ENCODE measurements at places on chromosomes 11 and 22.
A peak's percentile ranks its signal among the peaks of the same experiment; 100 is the strongest.

GRCh38 chr11:34869425-34869824, 46.8 kb downstream of the APIP start:
- no peak for DNase-seq

DNA sequence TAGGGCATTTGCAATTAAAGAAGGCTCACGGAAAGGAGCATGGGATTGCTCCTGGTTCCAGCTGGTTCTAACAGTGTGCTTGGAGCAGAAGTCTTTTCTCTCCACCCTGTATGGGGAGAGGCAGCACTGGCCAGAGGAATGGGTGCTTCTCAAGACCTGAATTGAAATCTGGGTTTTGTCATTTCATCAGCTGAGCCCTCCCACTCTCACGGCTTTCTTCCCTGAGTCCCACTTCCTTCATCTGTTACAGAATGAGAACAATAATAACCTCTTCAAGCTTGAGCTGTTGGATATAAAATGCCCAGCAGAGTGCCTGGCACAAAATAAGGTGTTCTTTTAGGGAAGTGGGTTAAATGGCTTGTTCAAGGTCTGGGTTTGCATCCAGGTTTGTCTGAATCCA, 17.2 kb downstream of the CNTF start:
- DNase-seq = no peak

- DNase-seq = no peak
Observed at GRCh38 chr11:72343006-72343756, 91.2 kb downstream of the CLPB start.

DNA sequence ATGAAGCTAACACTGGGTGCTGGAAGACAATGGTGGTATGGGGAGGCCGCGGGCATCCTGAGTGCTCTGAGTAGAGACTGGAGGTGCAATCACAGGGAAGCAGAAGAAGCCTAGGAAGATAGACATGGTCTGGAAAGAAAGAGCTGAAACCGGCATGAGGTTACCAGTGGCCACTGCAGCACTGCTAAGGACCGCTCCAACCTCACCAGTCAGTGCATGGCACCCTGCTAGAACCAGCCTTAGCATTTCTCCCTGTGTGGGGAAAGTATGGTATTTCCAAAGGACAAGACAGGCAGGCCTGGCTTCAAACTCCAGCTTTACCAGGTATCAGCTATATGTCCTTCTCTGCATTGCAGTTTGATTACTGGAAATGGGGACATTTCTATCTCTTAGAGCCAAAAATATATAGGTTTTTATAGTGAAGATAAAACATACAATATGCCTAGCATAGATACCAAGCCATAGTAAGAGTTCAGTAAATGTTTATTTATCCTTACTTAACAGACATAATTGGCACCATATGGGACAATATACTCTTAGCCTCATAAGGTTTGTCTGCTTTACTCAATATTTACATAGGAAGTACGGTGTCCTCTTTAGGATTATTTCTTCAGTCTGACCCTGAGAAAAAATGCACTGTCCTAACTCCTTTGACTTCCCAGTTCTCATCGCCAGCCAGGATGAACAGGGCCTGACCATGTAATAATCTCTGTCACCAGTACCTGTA, 231.1 kb downstream of the TENM4 start:
- DNase-seq = no peak

GRCh38 chr11:110472858-110473257, 43.1 kb downstream of the FDX1 start:
- DNase-seq = no peak

DNA sequence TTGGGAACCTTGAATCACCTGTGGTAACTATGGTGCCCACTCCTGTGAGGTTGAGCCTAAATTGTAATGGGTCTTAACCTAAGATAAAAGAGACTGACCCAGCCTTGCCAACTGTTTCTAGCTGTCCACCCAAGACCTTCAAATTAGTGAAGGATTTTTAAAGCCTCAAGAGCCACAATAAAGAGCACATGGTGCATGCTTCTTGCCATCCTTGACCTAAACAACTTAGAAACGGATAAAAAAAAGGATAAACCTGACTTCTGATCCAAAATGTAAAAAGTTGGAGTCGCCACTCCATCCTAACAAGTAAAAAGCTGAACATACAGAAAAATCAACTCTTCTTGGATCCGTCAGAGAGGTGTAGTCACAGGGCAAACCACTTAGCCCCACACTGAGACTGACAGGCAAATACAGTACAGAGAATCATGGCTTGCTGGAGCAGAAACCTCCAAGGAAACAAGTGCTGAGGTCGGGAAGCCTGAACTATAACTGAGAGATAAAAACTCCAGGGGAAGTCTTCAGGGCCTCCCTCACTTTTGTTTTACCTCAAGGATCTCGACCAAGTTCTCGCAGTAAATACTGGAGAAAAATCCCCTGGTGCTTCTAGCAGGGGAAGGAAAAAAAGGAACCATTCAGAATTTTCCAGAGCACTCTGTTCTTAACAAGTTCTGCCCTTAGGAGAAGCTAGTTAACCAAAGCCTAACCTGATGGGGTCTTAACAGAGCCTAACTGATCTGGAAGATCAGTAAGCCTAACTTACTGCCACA, 16.3 kb downstream of the ENTHD1 start:
- no peak for DNase-seq

GRCh38 chr11:97756571-97757335, 1264.0 kb upstream of the CNTN5 start:
- DNase-seq = no peak

GRCh38 chr11:12686246-12687060, 12.2 kb downstream of the TEAD1 start:
- no peak for DNase-seq

DNA sequence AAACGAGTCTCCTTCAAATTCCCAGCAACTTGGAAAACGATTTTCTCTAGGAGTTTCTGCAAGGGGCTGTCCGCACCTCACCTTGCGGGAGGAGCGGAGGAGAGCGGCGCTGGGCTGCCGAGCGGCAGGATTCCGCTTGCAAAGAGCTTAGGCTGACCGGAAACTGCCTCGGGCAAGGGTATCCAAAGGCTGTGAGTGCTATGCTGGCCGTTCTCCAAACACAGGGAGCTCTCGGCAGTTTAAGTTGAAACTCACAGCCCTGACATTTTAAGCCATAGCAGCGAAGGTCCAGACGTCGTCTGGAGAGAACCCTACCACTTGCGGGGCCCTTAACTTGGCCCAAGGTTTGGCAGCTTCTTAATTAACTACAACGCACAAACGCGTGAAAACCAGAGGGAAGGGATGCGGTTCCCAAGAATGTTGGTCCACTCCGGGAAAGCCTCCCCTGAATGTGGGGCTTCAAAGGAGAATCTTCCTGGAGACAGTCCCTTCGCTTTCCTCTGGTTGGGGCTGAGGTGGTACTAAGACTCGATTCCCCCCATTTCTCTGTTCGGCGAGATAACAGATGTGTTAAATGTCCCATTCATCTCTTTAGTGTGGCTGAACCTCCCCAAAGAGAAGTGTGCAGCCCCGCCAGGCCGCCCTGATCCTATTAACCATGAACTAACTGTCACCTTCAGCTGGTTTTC, 1.1 kb upstream of the DBX1 start:
- DNase-seq = no peak

- no peak for DNase-seq
Observed at GRCh38 chr22:19832476-19833108, 22.1 kb downstream of the GNB1L start.

- DNase-seq = peak; percentile 7
Observed at GRCh38 chr11:3867209-3868091, 12.0 kb downstream of the STIM1 start.

GRCh38 chr11:34601085-34601444, 19.8 kb upstream of the EHF start:
- no peak for DNase-seq

GRCh38 chr11:134398644-134399292, 13.3 kb downstream of the B3GAT1 start:
- no peak for DNase-seq

DNA sequence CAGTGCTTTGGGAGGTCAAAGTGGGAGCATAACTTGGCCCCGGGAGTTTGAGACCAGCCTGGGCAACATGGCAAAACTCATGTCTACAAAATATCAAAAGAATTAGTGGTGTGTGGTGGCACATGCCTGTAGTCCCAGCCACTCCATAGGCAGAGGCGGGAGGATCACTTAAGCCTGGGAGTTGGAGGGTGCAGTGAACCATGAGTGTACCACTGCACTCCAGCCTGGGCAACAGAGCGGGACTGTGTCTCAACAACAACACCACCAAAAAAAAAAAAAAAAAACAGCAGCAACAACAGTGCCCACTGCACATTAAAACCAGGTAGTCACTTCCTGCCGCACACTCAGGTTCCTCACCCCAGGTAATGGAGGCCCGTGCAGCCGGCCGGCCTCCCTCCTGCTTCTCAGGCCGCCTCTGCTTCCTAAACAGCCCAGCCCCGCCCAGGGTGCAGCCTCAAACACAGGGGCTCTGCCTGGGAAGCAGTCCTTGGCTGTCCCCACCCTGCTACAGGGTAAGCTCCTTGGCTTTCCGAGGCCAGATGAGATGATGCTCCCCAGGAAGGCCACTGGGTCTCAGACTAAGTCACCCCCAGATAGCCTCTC, 318.3 kb downstream of the SHANK2 start:
- DNase-seq = no peak

DNA sequence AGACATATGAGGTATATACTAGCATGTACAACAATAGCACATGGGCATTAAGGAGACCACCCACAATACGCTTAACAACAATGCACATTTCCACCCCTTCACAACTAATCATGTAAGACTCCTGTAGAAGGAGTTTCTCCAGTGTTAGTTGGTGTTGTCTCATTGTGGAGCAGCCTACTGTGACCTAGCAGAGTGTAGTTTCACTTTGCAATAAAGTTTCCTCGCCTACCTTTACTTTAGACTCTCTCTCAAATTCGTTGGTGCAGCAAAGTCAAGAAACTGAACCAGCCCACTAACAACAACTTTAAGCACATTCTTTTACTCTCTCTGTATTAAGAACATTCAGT, 863.6 kb downstream of the FAM181B start:
- DNase-seq = no peak

DNA sequence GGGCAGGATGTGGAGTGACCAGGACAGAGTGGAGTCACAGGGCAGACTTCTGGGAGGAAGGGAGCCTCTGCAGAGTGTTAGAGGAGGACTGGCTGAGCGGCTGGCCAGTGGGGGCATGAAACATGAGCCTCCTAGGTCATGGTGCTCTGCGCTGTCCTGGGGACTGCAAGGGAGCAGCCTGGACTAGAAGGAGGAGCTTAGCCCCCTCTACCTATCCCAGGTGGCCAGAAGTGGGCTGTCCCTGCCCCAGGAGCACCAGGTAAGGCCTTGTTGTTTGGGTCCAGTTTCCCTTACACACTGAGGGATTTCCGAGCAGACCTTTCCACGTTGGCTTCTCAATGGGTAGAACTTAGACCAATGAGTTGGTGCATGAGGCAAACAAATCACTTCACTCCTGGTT, 7.4 kb downstream of the PKNOX2 start:
- no peak for DNase-seq

DNA sequence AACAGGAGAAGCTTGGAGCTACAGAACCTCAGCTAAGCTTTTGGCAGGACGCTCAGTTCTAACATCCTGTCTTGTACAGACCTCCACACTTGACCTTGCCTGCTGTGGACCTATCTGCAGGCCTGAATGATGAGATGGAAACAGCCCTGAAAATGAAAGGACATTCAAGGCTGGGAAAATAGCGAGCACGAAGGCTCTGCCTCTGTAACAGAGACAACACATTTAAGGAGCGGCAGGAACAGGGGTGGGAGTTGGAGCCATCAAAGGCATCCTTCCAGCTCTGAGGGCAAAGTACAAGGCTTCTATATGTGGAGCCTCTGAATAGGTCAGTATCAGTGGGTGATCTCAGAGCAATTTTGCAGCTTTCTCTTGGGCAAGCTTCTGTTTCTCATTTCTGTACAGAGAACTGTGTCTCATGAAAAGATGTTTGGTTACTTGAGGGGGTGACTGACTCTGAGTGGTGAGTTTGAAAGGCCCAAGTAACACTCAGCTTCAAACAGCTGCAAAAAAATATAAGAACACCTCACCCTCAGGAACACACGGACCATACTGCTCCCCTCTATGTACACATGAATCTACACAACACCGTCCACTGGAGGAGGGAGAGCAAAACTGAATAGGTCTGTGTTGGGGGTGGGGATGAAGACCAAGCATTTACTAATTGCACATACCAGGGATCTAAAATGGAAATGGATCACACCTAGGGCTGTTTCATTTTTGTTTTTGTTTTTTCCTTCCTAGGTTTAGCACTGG, 101.6 kb downstream of the CCDC81 start:
- no peak for DNase-seq

GRCh38 chr22:44163536-44163935, 17.2 kb upstream of the PARVG start:
- DNase-seq = no peak

DNA sequence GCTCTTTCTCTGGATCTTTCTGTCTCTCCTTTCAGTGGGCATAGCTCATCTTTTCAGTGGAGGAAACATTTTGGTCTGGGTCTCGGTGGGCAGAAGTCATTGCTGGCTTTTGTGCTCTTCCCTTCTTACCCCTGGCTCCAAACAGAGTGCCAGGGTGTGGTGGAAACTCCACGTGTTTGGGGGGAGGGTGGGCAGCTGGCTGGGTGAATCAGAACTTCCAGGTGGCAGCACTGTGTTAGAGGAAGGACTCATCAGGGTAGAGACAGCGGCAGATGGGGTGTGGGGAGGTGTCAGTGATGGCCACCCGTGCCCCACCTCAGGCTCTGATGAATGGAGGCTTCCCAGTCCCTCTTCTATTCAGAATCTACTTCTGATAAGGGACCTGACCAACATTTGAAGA, 114.0 kb downstream of the GRIK4 start:
- DNase-seq = no peak

- DNase-seq = no peak
Observed at GRCh38 chr11:101104716-101105115, 24.9 kb downstream of the PGR start.

DNA sequence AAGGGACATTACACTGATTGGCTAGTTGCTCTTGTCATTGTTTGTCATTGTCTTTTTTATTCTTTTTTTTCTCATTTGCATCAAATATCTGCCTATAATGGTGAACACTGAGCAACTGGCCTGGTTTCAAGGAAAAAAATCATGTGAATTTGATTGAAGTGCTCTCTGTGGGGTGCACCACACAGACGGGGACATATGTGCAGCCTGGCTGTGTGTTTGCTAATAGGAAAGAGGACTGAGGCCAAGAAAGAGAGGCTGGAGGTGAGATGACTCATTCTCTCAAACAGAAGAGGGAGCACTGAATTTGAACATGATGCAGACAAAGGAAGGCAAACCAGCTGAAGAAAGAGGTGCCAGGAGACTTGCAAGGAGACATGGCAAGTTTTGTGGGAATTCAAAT, 684.9 kb upstream of the CCDC90B start:
- DNase-seq = peak; percentile 22

DNA sequence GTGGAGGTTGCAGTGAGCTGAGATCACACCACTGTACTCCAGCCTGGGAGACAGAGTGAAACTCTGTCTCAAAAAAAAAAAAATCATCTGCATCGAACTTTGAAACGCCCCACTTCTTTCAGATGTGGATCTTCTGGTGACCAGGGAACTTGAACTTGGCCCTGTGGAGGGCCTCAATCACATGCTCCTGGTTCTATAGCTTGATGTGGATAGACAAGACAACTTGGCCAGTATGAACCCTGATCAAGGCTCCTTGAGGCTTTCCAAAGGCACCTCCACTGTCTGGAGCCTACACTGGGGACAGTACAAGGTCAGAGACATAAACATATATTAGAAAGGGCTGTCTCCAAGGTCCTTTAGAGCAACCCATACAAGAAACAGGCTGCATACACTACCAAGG, 30.6 kb downstream of the RAB30 start:
- DNase-seq = no peak

Measured in NCI-H774 (cell line).